ENCODE measurements at places on chromosomes 1 and 21. TPM values are rescaled to one million over a fixed set of nuclear protein-coding genes. Genes with fewer than 3 reads are reported as not detected.

KRTAP19-1 gene
- total RNA-seq = not detected

LCE1B gene
- not detected for total RNA-seq

NUDT4B gene
- 29.9 TPM for total RNA-seq

HHIPL2 gene
- total RNA-seq = 1.2 TPM

GRCh38 chr1:89736937-89737733 lies 83.7 kb upstream of the LRRC8D start:
- H3K4me1 ChIP-seq = no peaks in the 10 kb centered on the region
- no peak overlapping the region for H3K27ac ChIP-seq
- no peak overlapping the region for H3K4me3 ChIP-seq
- H3K27me3 ChIP-seq = no peaks in the 10 kb centered on the region
- peak; percentile 25 for DNase-seq
- no peaks in the 10 kb centered on the region for H3K36me3 ChIP-seq

DNA sequence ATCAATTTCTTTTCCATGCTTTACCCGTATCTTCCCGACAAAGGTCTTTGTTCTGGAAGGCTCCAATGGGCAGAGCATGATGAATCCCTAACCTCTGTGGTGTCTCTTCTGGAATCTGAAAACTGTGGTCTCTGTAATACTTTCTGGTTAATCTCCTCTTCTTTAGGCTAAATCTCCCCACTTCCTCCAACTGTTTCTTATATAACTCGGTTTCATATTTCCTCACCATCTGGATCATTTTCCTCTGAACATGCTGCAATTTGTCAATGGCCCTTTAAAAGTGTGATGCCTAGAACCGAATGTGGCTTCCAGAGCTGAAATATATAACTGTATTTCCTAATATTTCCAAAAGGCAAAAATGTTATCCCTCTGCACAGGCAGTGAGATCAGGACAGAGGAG lies 66.1 kb downstream of the ALG14 start:
- H3K4me1 ChIP-seq = no peaks in the 10 kb centered on the region
- no peak overlapping the region for H3K4me3 ChIP-seq
- no peaks in the 10 kb centered on the region for H3K27me3 ChIP-seq
- H3K36me3 ChIP-seq = no peaks in the 10 kb centered on the region
- H3K27ac ChIP-seq = no peak overlapping the region

GRCh38 chr1:180249725-180250498 lies 19.8 kb downstream of the LHX4 start:
- H3K4me3 ChIP-seq = no peak overlapping the region
- H3K27ac ChIP-seq = no peak overlapping the region
- peaks cover 13% of the 10 kb centered on the region for H3K4me1 ChIP-seq
- no peaks in the 10 kb centered on the region for H3K36me3 ChIP-seq
- no peaks in the 10 kb centered on the region for H3K27me3 ChIP-seq

LIN28A gene
- not detected for total RNA-seq

OR2L2 gene
- total RNA-seq = not detected

SH2D1B gene
- total RNA-seq = 0.04 TPM

GRCh38 chr1:1974834-1975233 lies 28.8 kb downstream of the CFAP74 start:
- no peak overlapping the region for H3K4me3 ChIP-seq
- no peak for DNase-seq
- H3K4me1 ChIP-seq = no peaks in the 10 kb centered on the region
- H3K36me3 ChIP-seq = no peaks in the 10 kb centered on the region
- peaks cover 3% of the 10 kb centered on the region for H3K27me3 ChIP-seq

GRCh38 chr1:99503276-99503747 lies 142.6 kb upstream of the PALMD start:
- no peaks in the 10 kb centered on the region for H3K27me3 ChIP-seq
- no peaks in the 10 kb centered on the region for H3K4me1 ChIP-seq
- H3K4me3 ChIP-seq = no peak overlapping the region
- no peaks in the 10 kb centered on the region for H3K36me3 ChIP-seq
- H3K27ac ChIP-seq = no peak overlapping the region
- no peak for DNase-seq

DNA sequence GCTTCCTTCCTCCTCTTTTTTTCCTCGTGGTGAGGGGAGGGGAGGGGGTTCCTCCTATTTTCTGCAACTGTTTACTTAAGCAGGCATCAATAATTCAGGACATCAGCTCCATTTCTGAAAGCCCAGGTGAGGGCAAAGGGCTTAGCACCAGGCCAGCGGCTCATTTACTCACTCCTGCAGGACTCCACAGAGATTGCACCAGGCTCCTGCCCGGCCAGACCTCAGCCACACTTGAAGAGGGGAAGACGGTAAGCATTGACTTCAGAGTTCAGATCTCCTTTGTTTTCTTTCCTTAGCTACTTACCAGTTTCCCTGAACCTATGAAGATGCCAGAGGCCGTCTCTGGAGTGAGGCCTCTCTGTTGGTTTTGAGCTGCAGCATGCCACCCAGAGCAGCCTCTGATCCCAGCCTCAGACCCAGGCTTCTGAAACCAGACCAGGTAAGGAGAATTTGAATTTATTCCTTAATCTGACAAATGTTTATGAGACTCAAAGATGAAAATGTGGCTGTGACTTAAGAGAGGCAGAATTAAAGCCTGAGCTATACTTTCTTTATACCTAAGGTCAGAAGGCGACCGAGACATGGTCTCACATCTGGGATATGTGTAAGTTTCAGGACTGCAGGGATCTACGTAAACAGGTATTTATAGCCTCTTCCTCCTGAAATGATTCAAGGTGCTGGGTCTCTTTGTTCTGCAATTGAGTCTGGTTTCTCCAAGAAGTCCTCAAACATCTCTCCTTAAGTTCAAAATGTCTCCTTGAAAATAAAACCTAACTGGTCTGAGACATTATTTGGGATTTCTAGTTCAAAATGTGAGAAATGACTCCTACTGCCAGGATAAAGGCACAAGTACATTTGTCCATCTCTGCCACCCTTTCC lies 272.5 kb upstream of the RUNX1 start:
- H3K27ac ChIP-seq = no peak overlapping the region
- H3K4me1 ChIP-seq = peaks cover 15% of the 10 kb centered on the region
- no peaks in the 10 kb centered on the region for H3K27me3 ChIP-seq
- H3K36me3 ChIP-seq = no peaks in the 10 kb centered on the region

DNA sequence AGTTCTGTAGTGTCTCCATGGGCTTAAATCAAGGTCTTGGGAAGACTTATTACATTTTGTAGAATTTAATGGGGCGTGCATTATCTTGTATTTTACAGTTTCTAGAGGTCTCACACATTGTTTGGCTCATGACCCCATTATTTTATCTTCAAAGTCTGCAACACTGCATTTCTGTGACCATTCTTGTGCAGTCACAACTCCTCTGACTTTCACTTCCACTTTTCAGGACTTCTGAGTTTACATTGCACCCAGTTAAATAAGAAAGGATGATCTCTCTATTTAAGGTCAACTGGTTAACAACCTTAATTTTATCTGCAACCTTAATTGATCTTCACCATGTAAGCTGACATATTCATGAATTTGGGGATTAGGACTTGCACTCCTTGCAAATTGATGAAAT lies 1186.6 kb downstream of the MRPL39 start:
- H3K4me3 ChIP-seq = no peak overlapping the region
- H3K27ac ChIP-seq = no peak overlapping the region
- H3K27me3 ChIP-seq = no peaks in the 10 kb centered on the region

DNA sequence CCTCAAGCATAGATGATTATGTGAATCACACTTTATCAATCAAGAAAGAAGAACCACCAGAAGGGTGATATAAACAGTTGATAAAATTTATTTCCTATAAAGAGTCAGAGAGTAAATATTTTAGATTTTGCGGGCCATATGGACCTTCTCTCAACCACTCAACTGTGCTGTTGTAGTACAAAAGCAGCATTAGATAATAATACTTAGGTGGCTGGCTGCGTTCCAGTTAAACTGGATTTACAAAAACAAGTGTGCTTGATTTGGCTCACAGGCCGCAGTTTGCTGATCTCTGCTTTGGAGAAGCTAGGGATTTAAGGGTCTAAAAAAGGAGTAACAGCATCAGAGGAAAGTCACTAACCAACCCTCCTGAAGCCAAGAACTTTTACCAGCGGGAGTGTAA lies 1406.0 kb downstream of the KCNT2 start:
- no peak for DNase-seq
- no peak overlapping the region for H3K4me3 ChIP-seq
- H3K27ac ChIP-seq = no peak overlapping the region
- no peaks in the 10 kb centered on the region for H3K4me1 ChIP-seq

- no peaks in the 10 kb centered on the region for H3K36me3 ChIP-seq
- H3K27ac ChIP-seq = no peak overlapping the region
- peaks cover 22% of the 10 kb centered on the region for H3K27me3 ChIP-seq
- DNase-seq = no peak
- H3K4me1 ChIP-seq = peaks cover 13% of the 10 kb centered on the region
- H3K4me3 ChIP-seq = no peak overlapping the region
Measured at GRCh38 chr1:92481971-92482664, 4.6 kb downstream of the GFI1 start.

- H3K27me3 ChIP-seq = no peaks in the 10 kb centered on the region
- no peak overlapping the region for H3K27ac ChIP-seq
- no peak overlapping the region for H3K4me3 ChIP-seq
- H3K4me1 ChIP-seq = peaks cover 17% of the 10 kb centered on the region
Measured at GRCh38 chr1:186443638-186444037, 17.3 kb downstream of the PDC start.

AGO1 gene
- total RNA-seq = 17.0 TPM
